Effector CD8-positive, alpha-beta T cell (primary cell): ENCODE measurements at places on chromosomes 16 and 17.

GRCh38 chr16:80045861-80046260, 445.3 kb upstream of the MAF start:
- DNase-seq, result no peak

- DNase-seq, result no peak
These were observed 114.0 kb downstream of the CMIP start for GRCh38 chr16:81558444-81559175.

DNA sequence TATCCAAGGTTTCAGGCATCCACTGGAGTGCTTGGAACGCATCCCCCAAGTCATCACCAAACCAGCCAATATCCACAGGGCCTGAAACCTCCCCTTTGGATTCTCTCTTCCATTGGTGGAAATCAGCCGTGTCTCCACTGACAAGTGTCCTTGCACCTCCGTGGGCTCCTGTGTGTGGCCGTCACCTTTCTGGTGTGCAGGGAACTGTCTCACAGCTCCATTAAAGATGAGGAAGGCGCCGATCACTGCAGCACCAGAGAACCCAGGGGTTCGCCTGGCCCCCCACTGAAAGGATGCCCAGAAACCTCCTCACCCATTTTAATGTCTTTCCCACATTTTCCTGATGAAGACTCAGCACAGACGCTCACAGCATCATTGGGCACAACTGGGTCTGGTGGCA, 17.8 kb upstream of the METRNL start:
- DNase-seq, result no peak

DNA sequence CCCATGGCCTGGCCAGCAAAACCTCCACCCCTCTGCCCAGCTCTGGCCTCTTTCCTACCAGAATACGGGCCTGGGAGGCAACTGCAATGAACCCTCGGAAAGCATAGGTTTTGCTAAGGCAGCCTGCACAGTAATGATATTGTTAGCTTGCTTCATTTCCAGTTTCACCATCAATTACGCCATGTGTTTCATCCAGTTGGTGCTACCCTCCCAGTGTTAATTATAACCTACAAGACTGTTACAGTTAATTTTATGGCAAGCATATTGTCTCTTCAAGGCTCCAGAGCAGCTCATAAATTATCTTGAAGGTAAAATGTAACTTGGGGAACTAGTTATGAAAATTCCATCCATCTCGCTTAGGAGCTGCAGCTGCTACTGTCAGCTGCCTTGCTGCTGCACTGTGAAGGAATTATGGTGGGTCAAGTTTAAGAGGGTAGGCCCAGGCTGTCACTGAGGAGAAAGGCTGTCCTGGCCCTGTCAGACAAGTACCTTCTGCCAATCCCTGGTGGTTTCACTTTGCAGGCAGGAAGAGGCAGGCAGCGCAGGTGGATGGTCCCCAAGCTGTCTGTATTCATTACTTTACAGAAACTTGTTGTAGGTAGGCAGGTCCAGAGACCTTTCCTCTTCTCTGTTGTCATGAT, 242.9 kb downstream of the FTO start:
- DNase-seq, result no peak

- DNase-seq, result no peak
These were observed 160.0 kb downstream of the MRM1 start for GRCh38 chr17:36761203-36761950.

- no peak for DNase-seq
These were observed 127.3 kb upstream of the MON1B start for GRCh38 chr16:77063676-77064016.

DNA sequence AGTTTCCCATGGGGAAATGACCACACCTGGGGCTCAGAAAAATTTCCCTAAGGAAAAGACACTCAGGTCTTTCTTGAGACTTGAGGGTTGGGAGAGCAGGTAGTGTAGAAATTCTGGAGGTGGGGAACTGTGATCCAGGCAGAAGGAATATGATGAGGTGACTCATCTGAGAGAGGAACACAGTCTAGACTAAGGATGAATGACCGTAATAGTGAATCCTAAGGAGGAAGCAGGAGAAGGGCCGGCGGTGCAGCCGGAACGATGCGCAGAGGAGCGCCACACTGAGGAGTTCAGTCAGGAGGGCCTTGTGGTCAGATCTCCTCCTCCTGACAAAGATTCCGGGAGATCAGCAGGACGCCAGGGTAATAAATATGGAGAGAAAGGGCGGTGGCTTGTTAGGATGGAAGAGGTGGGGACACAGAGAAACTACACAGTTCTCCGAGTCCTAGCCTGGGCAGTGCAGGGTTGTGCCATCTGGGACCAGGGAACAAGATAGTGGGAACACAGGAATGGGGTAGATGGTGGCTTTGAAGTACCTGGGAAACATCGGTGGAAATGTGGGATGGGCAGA, 135.6 kb downstream of the PARN start:
- no peak for DNase-seq

DNA sequence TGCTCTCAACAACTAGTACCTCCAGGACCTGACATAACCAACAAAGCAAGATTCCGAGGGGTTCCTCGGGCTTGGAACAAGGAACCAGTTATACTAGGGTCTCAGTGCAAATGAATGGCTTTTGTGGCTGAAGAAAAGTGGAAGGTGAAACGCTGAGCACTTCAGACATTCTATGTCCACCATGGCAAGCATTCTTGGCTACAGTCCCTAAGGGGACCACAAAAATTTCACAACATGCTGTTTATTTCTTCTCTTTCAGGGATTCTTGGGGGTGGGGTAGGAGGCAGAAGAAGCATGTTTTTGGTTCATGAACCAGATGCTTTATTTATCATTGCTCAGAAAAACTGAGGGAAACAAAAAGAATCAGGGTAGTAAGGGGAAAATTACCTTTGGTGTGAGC, 479.9 kb upstream of the CDH11 start:
- DNase-seq, result no peak

DNA sequence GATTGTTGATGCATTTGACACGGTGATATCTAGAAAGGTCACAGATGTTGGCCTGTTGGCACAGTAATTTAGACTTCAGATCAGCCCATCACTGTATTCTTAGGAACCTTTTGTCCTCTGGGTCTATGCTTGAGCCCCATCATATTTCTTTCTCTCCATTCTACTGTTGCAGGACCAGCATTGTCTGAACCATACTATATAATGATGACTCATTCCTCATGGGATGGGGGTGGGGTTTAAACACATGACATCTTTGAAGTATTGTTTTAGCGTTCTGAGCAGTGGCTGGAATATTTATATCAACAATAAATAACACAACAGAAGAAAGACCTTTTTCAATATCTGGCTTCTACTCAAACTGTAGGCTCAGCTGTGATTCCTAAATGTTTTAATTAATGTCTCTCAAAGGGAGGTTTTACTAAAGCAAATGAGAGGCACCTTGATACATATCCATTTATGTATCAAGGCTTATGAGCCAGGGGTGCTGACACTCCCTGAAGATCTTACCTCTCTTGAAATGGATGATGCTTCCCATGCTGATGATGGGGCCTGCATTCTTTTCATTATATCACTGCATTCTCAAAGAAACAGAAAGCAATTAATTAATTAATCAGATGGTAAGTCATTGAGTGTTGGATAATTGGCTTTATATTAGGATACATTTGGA, 379.0 kb upstream of the GOT2 start:
- no peak for DNase-seq

GRCh38 chr17:59372138-59372751, 40.8 kb downstream of the YPEL2 start:
- DNase-seq, result no peak

DNA sequence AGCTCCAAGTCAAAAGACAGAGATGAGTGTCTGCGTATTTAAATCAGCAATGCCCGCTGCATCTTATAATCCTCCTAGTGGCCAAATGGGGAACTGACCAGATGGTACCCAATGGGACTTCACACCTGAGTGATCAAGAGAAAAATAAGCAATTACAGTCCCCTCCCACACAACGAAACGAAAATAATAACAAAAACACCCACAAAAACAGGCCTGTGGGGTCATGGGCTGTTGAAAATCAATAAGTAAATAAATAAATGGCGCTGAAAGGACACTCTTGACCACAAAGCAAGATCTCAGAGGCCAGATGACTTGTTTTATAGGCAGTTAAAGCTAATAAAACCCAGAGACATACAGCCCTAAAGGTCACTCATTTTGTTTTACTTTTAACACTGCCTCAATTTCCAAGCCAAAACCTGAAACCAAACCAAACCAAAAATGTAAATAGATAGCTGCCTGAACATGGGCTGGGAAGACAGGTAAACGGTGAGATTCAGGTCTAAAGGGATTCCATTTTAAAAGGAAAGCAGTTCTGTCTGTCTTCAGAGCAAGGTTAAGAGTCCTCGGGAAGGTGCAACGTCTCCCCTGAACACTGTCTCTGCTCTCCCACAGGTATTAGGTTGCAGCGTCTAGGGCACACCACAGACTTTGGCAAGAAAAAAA, 1.3 kb downstream of the ZNF821 start:
- DNase-seq, result peak; percentile 57

GRCh38 chr16:70725024-70725911, 39.4 kb upstream of the MTSS2 start:
- DNase-seq, result no peak

DNA sequence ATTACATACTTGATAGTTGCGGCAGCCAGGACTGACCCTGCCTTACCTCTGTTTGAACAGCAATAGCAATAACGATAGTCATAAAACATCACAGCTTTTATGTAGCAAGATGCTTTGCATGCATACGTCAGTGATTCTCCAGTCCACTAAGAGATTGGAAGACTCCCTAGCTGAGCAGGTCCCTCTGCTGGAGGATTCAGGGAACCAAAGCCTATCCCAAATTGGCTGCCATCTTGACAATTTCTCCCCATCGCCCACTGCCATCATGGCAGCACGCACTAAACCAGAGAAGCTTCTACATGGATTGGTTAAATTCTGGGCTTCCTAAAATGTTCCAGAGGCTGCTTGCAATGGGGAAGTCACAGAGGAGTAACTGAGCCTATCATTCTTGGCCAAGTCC, 360.6 kb upstream of the XYLT1 start:
- no peak for DNase-seq

DNA sequence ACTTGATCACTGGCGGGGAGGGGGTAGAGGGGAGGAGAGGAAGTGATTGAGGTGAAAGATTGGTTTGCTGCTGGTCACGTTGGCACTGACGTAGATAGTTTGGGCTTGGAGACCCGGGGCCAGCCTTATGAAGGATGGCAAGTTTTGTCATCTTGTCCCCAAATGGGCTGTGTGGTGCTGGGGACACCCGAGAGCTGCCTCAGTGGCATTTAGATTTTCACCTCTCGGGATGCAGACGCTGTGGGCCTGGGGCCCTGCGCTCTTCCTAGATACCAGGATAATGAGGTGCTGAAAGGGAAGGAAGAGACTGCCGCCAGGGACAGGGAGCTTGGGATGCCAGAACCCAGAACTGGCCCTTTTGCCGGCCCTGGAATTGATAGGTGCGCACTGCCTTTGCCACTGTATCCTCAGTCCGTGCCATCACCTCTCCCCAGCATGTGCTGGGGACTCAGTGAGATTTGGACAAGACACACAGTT, 1.4 kb upstream of the SOCS3 start:
- no peak for DNase-seq

GRCh38 chr16:81560979-81561657, 116.5 kb downstream of the CMIP start:
- no peak for DNase-seq

DNA sequence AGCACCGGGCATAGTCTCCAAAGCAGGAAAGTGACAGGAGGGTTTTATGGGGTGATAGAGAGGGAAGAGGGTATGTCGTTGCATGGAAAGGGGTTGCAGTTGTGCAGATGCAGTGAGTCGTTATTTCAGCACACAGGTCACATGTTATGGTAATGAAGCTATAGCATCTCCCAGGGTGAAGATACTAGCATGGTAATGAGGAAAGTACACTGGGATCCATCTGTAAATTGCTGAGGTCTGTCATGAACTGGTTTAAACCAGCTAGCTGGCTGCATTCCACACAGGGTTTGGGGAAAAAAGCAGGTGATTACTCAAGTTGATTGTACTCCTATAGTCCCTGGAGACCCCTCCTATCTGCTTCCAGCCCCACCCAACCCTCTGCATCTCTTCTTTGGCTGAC, 11.7 kb downstream of the COX11 start:
- no peak for DNase-seq

DNA sequence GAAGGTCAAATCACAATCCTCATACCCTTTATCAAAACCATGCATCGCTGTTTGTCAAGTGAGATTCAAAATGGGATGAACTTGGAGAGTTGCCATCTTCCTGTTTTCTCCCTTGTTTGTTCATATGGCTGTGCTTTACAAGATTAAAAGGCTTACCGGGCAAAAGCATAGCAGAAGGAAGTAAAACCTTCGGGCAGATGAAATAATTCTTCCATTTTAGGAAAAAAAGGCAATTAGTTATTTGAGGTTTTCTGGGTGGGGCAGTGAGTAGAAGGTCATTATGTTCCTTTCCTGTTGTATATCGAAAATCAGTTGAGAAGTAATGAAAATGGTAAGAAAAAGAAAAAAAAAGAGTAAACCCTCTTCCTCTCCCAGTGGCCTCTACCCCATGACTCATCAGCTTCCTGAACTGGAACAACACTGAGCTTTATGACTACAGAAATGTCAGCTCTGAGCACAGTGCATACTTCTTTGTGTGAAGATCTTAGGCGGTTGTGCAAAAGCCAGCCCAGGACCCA, 369.2 kb downstream of the CDH13 start:
- DNase-seq, result no peak

- DNase-seq, result no peak
These were observed 128.7 kb downstream of the XYLT1 start for GRCh38 chr16:17342031-17342430.

GRCh38 chr17:71765437-71765836, 355.4 kb upstream of the SOX9 start:
- DNase-seq, result no peak

- DNase-seq, result no peak
These were observed 23.4 kb upstream of the IL17C start for GRCh38 chr16:88614818-88615580.

GRCh38 chr17:8462564-8462963, 26.9 kb downstream of the NDEL1 start:
- DNase-seq, result no peak

DNA sequence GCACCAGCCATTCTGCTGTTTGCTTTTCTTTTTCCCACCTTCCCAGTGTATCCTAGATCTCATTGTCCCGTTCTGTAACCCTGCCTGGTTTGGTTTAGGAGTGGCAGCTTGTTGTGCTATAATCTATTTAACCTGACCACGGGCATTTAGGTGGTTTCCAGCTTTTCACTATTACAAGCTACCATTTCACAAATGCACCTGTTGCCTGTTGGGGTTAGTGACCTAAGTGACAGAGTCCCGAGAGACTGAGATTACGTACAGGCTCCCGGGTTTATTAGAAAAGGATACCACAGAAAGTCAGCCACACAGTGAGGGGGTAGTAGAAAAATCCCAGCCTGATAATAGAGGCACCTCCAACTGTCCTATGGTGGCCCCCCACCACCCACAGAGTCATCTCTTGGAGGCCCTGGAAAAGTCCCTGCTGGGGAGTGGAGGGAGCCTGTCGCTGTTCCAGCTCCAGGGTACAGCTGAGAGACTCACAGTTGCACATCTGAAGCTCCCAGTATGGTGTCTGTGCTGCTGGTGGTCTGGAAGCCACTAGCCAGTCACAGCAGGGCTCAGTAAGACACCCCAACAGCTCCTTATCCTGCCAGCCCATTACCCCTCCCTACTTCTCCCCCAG, 21.2 kb downstream of the CLEC16A start:
- DNase-seq, result no peak

- no peak for DNase-seq
These were observed 13.5 kb downstream of the ACE start for GRCh38 chr17:63490329-63490728.
